T-helper 2 cell treated with Interferon-gamma antibody and Interleukin-4, amounts not matched to agents 5 μg/mL and 100 μg/mL, for 36 hours (primary cell): ENCODE measurements at places on chromosomes 5 and 9.

DNA sequence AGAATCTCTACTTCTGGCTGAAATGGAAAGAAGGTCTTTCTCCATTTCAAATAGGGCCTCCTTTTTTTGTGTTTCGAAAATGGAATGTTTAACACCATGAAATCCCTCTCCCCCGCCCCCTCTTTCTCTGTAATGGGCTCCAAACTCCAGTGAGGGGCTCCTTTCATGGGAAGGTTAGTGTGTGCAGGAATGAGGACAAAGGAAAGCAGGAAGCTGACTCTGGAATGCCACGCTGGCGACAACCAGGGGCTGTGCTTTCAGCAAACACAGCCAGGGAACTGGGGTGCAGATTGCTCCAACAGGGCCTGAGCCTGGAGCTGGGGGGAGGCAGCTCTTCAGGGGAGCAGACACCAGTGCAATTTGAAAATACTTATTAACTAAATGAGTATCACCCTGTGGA is 82.8 kb downstream of the CRB2 start:
- H3K4me3 ChIP-seq = no peak overlapping the region
- H3K27me3 ChIP-seq = no peaks in the 10 kb centered on the region
- H3K36me3 ChIP-seq = no peaks in the 10 kb centered on the region
- H3K4me1 ChIP-seq = no peaks in the 10 kb centered on the region

GRCh38 chr9:7033076-7034045 is 275.6 kb downstream of the KDM4C start:
- H3K27ac ChIP-seq = no peak overlapping the region
- no peaks in the 10 kb centered on the region for H3K4me1 ChIP-seq
- no peak overlapping the region for H3K4me3 ChIP-seq
- H3K27me3 ChIP-seq = no peaks in the 10 kb centered on the region
- DNase-seq = no peak

DNA sequence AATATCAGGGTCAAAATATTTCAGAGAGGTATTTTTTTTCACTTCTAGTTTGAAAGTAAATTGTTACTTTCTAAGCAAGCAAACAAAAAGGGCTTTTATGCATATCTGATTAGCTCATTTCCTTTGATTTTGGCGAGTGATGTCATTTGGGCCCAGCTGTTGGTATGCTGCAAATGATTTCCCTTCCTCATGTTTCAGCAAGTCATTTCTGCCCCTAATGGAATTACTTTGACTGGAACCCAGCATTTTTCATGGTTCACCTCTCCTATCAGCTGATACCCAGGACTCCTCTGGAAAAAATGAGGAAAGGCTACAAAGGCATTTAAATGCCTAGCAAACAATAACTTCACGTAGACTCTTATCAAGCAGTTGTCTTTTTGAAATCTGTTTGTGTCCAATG is 500.6 kb downstream of the EBF1 start:
- no peak for DNase-seq
- no peak overlapping the region for H3K4me3 ChIP-seq
- H3K27ac ChIP-seq = no peak overlapping the region
- H3K4me1 ChIP-seq = no peaks in the 10 kb centered on the region
- no peaks in the 10 kb centered on the region for H3K27me3 ChIP-seq
- no peaks in the 10 kb centered on the region for H3K36me3 ChIP-seq

DNA sequence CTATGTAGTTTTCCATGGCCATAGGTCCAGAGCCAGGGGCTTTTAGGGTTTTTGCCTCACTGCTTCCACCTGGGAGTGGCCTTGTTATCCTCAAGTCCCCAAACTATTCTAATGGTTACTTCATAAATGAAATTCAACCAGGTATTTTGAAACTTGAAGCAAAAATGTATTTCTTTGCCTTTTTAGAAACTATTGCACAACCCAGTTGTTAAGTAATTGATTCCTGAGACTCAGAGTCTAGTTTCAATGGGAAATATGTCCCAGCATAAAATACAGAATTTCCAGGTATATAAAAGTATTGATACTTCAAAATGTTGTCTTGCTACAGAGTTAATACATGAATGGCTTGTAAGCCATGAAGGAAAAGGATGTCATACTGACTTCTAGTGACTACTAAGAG is 456.2 kb upstream of the DAB2 start:
- no peak overlapping the region for H3K27ac ChIP-seq
- H3K36me3 ChIP-seq = no peaks in the 10 kb centered on the region
- peaks cover 3% of the 10 kb centered on the region for H3K27me3 ChIP-seq
- H3K4me1 ChIP-seq = no peaks in the 10 kb centered on the region
- DNase-seq = no peak
- H3K4me3 ChIP-seq = no peak overlapping the region

DNA sequence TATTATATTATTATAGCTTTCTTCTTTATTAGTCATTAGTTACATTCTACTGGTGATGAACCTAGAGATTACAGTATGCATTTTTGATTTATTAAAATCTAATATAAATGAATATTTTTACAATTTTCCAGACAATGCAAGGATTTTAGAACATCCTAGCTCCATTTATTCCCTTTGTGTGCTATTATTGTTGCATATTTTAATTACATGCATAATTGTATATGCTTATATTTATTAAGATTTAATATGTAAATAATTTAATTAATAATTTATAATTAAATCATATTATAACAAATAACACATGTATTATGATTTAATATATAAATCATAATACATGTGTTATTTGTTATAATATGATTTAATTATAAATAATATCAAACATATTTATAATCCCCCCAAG is 23.4 kb upstream of the MACROH2A1 start:
- H3K4me3 ChIP-seq = no peak overlapping the region
- H3K27me3 ChIP-seq = peaks cover 46% of the 10 kb centered on the region
- peaks cover 20% of the 10 kb centered on the region for H3K4me1 ChIP-seq

DNA sequence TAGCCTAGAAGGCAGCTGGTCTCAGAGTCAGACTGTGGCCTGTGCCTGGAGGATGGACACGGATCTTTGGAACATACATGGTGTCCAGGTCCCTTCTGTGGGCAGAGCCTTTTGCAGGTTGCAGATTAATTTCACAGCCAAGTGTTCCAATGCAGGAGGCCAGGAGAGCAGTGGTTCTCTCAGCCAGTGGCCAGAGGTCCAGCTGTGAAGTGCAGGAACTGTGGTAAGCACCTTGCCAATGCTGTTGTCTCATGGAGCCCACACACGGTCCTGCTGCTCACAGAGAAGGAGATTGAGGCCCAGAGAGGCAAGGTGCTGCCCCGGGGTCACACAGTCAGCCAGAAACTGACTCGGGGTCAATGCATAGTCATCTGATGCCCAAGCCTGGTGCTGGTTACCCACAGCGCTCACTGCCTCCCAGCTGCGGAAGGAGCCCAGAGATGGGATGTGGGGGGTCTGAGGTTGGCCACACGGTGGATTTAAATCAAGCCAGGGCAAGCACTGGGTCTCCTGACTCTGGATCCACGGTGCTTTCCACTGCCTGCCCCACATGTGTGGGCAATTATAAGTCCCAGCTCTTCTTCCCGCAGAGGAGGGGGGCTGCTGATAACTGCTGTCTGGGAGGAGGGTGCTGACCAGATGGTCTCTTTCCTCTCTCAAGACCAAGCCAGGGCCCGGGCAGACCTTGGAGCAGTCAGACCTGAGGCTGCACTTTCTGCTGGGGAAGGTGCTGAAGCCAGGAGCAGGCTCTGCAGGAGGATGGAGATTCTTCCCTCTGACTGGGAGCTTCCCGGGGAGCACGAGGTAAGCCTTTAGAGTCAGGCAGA is 2.8 kb downstream of the PDGFRB start:
- peaks cover 22% of the 10 kb centered on the region for H3K4me1 ChIP-seq
- peaks cover 34% of the 10 kb centered on the region for H3K27me3 ChIP-seq
- no peak for DNase-seq

DNA sequence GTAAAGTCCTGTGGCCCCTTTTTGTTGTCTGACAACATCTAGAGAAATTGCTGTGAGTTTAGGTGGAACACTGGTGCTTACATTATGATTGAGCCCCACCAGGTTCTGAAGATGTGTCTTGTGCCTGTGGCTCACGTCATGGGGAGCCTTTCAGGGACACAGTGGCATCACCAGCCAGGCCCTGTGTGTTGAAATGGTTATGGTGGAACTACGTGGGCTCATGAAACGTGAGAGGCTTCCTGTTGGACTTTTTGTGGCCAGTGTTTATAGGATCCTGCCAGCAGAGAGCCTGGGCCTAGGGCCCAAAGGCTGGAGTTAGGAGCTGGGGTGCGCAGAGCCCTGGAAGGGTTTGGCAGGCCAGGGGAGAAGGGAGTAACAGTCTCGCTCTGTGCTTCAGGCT is 46.8 kb downstream of the TENT4A start:
- peaks cover 16% of the 10 kb centered on the region for H3K36me3 ChIP-seq
- no peak overlapping the region for H3K27ac ChIP-seq
- no peak overlapping the region for H3K4me3 ChIP-seq
- H3K4me1 ChIP-seq = no peaks in the 10 kb centered on the region
- no peak for DNase-seq

DNA sequence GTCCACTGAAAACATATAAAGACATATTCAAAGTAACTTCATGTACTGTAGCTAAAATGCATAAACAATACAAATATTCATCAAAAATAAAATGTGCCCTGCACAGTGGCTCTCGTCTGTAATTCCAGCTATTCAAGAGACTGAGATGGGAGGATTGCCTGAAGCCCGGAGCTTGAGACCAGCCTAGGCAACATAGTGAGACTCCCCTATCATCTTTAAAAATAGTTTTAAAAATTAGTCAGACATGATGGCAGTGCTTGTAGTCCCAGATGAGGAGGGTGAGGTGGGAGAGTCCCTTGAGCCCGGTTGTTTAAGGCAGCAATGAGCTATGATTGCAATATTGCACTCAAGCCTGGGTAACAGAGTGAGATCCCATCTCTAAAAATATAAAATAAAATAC is 534.1 kb downstream of the ANXA1 start:
- H3K36me3 ChIP-seq = no peaks in the 10 kb centered on the region
- no peak for DNase-seq
- no peaks in the 10 kb centered on the region for H3K27me3 ChIP-seq
- no peak overlapping the region for H3K27ac ChIP-seq
- no peak overlapping the region for H3K4me3 ChIP-seq

- peaks cover 20% of the 10 kb centered on the region for H3K4me1 ChIP-seq
- peak; percentile 86 for DNase-seq
- H3K36me3 ChIP-seq = no peaks in the 10 kb centered on the region
- peak overlapping the region; percentile 91 for H3K27ac ChIP-seq
- H3K4me3 ChIP-seq = peak overlapping the region; percentile 56
Measured at GRCh38 chr9:19184144-19184917, 46.2 kb upstream of the DENND4C start.

GRCh38 chr9:137793196-137793841 is 84.3 kb upstream of the CACNA1B start:
- H3K36me3 ChIP-seq = peaks cover 40% of the 10 kb centered on the region
- H3K4me1 ChIP-seq = no peaks in the 10 kb centered on the region
- H3K27ac ChIP-seq = no peak overlapping the region
- DNase-seq = no peak

DNA sequence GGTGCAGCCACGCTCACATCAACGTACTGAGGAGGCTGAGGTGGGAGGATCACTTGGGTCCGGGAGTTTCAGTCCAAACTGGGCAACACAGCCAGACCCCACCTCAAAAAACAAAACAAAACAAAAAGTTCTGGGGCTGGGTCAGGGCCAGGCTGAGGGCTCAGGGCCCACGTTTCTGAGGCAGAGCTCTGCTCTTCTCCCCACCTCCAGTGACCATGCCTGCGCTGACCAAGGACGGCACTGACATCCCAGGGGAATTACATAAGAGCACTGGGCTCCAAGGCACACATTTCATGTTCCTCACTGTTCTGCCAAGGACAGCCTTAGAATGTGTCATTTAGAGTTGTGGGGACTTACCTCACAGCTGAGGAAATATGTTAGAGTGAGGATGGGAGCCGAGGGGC is 40.4 kb upstream of the TESK1 start:
- H3K27ac ChIP-seq = peak overlapping the region; percentile 36
- peaks cover 9% of the 10 kb centered on the region for H3K4me1 ChIP-seq

DNA sequence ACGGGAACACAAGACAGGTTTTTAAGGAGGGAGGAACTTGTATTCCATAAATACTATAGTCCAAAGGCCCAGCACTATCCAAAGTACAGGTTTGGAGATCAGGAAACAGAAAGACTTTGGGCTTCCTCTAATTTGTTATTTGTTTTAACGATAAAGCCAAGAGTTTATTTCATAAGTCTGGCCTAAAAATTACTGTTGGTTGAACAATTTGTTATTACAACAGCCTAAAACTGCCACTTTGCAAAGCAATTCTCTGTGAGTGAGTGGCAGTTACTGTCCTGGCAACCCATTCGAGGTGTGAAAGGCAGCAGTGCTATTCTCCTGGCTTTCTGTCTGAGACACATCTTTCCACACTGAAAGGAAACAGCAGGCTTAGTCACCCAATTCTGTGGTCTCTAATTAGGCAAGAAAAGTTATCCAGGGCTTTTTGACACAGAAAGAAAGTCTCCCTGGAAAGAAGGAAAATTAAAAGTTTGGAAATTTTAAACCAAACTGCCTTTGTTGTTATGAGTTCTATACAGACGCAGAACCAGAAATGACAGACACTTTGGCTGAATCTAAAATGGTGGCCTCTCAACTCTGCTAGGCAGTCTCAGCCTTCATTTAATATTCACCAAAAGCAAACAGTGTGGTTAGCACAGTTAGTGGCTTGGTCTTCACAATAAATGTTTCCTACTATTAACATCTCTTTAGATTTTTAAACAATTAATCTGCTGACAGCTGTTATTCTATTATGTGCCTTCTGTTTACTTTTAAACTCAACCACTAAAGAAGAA is 33.9 kb downstream of the PSMB7 start:
- H3K4me1 ChIP-seq = no peaks in the 10 kb centered on the region
- peaks cover 10% of the 10 kb centered on the region for H3K36me3 ChIP-seq
- no peak for DNase-seq
- no peak overlapping the region for H3K27ac ChIP-seq
- no peak overlapping the region for H3K4me3 ChIP-seq

GRCh38 chr5:36585701-36586100 is 20.7 kb upstream of the SLC1A3 start:
- H3K27me3 ChIP-seq = no peaks in the 10 kb centered on the region
- H3K36me3 ChIP-seq = no peaks in the 10 kb centered on the region
- no peaks in the 10 kb centered on the region for H3K4me1 ChIP-seq
- H3K27ac ChIP-seq = no peak overlapping the region

DNA sequence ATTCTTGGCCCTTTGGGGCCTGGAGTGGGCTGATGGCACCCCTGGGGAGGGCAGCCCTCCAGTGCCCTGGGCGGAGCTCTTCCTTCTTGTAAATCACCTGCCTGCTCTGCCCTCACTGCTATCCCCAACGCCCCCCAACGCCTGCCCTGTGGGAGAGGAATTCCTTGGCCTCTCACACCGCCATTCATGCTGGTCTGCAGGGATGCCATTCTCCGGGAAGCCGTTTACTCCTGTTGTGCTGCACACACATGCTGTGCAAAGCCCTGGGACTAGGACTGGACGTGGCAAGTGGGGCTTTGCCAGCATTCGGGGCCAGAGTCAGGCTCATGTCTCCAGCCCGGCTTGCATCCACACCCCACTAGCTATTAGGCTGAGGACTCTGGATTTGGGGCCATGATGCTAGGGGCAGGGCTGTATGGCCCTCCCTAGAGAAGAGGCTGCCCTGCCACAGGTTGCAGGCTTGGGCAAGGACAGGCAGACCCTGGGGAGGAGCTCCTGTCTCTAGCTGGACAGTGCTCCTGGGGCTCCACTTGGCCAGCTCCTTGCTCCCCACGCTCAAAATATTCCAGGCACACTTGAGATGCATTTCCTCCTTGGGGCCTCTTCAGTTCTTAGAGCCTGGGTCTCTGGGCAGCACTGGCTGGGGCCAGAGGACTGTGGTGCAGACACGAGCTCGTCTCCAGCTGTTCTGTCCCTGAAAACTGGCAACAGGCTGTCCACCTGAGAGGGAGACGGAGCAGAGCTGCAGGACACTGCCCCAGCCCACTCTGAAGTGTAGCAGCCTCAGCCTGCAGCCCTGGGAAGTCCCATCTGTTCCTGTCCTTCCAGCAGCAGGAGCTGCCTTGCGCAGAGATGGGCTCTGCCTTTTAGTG is 226.9 kb downstream of the CACNA1B start:
- DNase-seq = no peak
- H3K4me1 ChIP-seq = no peaks in the 10 kb centered on the region
- H3K27ac ChIP-seq = no peak overlapping the region
